Stimulated activated CD4-positive, alpha-beta T cell treated with anti-CD3 and anti-CD28 coated beads, Interleukin-2, amount 100 ng/mL, for 4 hours (primary cell): ENCODE measurements at places on chromosomes 1 and 21.

DNA sequence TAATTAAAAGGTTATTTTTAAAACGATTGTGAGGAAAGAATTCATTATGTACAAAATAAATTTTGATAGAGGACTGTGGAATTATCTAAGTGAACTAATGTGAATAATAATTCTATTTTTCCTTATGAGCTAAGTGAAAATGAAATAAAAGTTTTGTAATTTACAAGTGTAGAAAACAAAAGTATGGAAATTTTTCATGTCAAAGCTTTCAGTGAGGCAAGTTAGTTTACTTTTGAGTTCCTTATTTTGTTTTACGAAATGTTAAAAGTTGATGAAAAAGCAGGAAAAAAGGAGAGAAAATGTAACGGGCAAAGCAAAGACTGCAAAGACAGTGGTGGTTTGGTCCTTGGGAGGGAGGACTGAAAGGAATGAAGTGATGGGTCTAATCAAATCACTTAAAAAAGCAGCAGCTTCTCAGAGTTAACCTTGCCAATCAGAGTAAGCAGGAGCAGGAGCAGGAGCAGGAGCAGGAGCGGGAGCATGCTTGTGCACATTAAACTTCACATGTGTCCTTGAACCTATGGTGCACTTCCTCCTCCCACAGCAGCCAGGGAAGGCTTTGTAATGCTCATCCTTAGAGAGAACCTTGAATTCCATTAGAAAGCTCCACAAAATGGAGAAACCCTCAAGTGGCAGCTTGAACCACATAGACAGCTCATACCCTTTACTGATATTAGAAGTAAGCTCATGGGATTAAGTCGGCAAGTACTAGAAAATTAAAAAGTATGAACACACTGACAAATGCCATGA, 133.4 kb downstream of the LHX4 start:
- no peak for DNase-seq

DNA sequence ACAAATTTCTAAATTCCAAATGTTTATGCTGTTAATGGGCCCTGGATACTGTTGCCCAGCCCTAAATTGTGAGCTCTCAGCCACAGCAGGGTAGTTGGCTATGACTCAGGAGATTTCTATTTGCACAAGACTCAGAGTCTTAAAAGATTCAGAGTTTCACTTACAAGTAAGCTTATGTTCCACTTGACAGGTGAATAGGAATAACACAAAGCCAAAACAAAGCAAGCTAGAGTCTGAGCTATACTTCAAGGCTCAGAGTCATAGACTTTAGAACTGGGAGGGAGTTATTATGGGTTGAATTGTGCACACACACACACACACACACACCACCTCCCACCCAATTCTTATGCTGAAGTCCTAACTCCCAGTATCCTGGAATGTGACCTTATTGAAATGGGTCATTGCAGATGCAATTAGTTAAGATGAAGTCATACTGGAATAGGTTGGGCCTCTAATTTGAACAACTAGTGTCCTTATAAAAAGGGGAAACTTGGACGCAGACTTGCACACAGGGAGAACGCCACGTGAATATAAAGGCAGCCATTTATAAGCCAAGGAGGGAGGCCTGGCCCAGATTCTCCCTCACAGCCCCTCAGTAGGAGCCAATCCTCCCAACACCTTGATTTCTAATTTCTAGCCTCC, 30.2 kb downstream of the PRDX6 start:
- no peak for DNase-seq

GRCh38 chr1:41286486-41286885, 44.4 kb upstream of the SCMH1 start:
- no peak for DNase-seq

- DNase-seq, result no peak
Observed at GRCh38 chr1:96509951-96510350, 211.6 kb upstream of the PTBP2 start.

DNA sequence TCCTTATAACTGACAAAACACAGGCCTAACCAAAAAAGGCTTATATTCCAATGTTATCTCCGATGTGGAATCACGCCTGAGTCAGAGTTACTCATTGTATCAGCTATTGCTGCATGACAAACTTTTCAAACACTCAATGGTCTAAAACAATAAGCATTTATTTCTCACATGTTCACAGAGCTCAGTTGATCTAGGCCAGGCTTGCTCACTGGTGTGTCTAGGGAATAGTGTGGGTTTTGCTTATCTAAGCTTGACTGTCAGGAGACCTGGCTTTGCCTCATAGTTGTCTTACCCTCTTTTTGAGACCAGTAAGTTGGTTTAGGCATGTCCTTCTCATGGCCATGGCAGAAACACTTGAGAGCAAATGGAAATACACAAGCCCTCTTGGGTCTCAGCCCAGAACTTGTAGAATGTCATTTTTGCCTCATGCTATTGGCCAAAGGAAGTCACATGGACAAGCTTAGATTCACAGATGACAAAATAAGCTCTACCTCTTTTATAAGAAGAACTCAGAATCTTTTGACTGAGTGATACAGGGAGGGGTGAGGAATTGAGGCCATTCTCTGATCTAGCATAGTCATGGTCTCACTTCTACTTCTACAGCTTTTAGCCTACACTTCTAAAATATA, 130.8 kb downstream of the HMCN1 start:
- DNase-seq, result no peak
